ENCODE measurements at places on chromosomes 13 and 19.

DNA sequence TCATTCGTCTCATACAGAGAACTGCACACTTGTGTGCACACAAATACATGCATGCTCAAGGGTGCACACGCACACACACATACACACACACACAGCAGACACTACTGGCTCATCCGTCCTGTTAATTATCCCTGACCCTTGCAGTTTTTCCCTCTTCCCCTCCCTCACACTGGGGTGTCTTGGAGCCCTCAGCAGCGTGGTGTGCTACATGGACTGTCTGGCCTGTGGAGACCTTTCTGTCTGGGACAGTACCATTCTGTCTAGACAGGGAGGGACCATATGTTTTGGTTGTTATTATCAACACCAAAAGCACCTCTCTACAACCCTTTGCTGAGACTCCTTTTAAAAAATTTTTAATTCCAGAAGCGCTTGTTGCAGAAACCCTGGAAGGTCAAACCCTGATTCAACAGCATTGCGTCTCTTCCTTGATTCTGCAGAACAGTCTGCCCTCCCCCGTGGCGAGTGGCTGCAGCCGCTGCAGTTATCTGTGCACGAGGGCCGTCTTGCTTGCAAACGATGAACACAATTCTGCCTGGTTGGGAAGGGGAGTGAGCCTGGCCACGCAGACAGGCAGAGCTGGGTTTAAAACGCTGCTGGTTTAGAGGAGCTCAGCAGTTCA lies 374.0 kb downstream of the IRS2 start:
- DNase-seq: no peak

DNA sequence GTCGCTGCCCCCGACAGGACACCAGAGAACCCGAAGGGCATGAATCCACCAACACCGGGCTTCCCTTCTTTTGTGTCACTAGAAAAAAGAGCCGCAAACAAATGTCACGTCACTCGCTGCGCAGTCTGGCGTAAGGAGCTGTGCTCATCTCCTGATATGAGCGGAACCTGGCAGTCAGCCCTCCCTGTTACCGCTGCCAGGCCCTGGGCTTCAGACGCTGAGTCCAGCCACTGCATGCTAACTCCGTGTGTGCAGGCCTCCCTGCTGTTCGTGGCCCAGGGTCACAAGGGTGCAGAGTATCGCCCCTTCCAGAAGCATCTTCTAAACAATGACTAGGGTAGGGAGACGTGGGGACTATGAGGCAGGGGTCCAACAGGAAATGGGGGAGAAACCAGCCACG lies 71.3 kb downstream of the SLC7A1 start:
- no peak for DNase-seq

GRCh38 chr19:13118424-13119193 lies 545 bp downstream of the NACC1 start:
- peak; percentile 89 for DNase-seq

- DNase-seq: no peak
Measured at GRCh38 chr13:41674246-41674645, 216.9 kb downstream of the RGCC start.

DNA sequence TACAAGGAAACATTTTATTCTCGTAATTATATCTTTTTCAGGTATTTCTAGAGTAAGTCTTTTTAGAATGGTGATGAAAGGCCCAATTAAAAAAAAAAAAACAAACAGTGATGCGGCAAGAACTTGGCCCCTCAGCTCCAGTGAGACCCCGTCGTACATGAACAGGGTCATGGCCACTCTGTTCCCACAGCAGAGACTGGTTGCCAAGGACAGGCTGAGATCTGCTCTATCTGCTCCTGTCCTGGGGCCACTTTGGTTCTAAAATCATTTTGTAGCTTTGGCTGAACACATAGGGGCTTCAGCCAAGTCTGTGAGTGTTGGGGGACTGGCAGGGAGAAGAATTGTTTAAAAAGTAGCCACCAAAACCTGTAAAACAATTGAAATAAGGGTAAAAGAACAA lies 286.9 kb downstream of the RFC3 start:
- no peak for DNase-seq

DNA sequence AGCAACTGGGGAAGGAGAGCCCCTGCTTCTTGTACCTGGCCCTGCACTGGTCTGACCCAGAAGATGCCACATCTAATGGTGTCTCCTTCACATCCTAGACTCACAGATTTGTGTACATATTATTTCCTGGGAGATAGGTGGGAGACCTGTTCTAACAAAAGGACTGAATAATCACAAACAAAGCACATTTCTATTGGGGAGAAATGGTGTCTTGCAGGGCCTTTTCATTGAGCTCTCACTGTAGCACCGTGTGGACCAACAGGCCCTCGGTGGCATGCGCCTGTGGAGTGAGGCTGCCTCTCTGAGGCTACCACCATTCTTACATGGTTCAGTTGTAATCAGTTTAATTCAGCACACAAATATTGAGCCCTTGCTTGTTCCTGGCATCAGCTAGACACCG lies 989 bp upstream of the SACS start:
- DNase-seq: no peak

DNA sequence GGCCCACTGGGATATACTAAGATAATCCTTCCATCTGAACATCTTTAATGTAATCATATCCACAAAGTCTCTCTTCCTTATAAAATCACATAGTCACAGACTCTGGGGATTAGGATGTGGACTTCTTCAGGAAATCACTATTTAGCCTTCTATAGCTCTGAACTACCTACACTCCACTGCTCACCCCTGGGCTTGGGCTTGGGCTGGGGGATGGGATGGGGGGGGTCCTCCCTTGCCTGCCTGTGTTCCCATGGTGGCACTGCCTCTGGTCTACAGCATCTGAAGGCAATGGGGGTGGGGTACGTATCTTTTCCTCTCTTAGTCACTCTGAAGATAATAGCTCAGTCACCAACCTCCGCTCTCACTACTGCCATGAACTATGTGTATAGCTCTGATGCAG lies 67.8 kb upstream of the SERTM1 start:
- DNase-seq: no peak

GRCh38 chr19:4174895-4175668 lies 7.3 kb downstream of the SIRT6 start:
- DNase-seq: no peak

DNA sequence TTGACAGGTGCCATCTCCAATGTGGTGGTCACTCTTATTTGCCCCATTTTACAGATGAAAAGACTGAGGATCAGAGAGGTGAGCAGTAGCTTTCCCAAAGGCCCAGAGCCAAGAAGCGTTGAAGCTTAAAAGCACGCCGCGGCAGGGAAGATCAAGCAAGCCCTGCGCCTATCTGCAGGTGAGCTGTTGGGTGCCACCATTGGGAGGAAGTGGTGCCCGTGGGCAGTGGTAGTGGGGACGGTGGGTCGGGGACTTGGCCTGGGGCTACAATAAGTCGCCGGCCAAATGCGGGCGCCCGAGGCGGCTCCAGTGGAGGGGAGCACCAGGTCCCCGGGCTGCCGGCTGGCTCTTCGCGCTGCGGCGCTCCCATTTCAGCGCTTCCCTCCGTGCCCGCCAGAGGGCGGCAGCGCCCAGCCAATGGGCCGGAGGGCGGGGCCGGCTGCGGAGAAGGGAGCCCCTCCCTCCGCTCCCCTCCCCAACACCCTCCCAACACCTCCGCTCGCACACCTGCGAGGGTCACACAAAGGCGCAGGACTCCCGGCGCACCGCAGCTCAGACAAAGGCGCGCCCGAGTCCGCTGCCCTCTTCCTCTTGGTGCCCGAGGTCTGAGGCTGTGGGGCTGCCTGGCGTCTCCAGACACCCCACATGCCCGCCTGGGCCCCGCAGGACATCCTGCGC lies 744 bp upstream of the POU2F2 start:
- peak; percentile 78 for DNase-seq

DNA sequence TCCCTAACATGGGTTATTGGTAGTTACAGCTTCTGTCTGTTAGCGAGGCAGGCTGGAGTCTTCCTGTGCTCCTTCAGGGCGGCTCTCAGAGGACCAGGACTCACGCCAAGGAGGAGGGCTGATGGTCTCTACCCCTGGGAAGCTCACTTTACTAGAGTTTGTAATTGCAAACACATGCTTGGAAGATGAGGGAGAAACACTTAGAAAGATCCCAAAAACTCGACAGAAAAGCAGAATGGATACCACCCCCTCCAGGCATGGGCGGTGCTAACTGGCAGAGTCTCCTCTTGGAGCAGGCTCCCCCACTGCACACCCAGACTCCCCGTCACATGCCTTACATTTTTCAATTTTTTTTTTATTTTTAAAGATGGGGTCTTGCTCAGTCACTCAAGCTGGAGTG lies 62.0 kb downstream of the PARP4 start:
- no peak for DNase-seq

- peak; percentile 85 for DNase-seq
Measured at GRCh38 chr19:48999481-49000325, 6.0 kb downstream of the RUVBL2 start.

GRCh38 chr19:34841780-34842179 lies 68.8 kb upstream of the ZNF599 start:
- DNase-seq: no peak

GRCh38 chr19:6272913-6273600 lies 6.7 kb downstream of the MLLT1 start:
- no peak for DNase-seq

DNA sequence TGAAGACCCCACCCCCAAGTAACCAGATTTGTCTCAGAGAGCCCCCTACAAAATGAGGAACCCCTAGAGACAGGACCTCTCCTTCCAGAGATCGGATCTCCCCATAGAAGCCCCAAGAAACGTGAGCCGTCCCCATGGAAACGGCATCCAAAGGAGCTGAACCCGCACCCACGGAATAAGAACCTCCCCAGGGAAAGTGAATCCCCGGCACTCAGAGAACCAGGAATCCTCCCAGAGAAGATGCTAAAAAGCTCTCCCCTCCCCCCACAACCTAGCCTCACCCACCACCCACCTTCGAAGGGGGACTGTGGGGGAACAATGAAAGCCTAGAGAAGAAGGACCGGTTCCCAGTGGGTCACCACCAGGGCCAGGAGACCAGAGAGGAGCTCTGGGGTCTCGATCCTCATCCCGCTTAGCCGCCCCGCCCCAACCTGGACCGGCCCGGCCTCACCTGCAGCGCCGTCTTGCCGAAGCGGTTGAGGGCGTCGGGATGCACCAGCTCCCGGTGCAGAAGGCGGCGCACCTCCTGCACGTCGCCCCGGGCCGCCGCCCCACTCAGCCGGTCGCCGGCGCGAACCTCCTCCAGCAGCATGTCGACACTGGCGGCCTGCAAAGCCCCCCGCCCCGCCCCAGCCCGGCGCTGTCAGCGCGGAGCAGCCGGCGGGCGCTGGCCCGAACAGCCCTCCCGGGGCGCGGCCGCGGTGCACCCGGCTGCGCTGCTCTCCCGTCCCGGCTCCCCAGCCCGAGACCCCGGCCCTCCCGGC lies 535 bp downstream of the CDKN2D start:
- peak; percentile 36 for DNase-seq

- no peak for DNase-seq
Measured at GRCh38 chr13:39559847-39560246, 43.1 kb downstream of the LHFPL6 start.

GRCh38 chr13:49655906-49656305 lies 27.6 kb downstream of the ARL11 start:
- DNase-seq: no peak

DNA sequence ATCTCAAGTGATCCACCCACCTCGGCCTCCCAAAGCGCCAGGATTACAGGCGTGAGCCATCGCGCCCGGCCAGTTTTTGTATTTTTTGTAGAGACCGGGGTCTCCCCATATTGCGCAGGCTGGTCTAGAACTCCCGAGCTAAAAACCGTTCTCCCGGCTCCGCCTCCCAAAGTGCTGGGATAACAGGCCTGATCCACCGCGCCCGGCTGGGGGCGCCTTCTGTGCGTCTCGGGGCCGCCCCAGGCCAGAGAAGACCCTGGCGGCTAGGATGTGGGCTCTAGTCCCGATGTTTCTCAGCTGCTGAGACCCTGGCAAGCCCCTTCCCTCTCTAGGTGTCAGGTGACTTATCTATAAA lies 3.6 kb downstream of the ARHGAP45 start:
- no peak for DNase-seq

DNA sequence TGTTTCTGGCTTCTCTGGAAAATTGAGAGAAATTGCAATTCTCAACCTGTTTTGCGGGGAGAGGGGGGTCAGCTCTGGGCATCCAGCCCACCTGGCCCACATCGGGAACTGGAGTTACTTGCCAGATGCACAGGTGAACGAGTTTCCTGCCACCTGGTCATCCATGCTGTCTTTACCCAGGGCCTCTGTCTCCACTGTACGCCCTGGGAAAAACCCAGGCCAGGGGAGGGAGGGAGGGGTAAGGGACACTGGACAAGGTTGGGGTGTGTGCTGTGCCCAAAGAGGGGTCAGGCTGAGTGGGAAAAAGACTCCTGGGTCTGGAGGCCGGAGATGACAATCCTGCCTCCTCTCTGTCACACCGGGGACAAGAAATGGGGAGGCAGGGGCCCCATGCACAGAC lies 307.6 kb downstream of the ZNF536 start:
- DNase-seq: no peak

GRCh38 chr13:25192489-25192888 lies 20.4 kb upstream of the AMER2 start:
- DNase-seq: no peak

DNA sequence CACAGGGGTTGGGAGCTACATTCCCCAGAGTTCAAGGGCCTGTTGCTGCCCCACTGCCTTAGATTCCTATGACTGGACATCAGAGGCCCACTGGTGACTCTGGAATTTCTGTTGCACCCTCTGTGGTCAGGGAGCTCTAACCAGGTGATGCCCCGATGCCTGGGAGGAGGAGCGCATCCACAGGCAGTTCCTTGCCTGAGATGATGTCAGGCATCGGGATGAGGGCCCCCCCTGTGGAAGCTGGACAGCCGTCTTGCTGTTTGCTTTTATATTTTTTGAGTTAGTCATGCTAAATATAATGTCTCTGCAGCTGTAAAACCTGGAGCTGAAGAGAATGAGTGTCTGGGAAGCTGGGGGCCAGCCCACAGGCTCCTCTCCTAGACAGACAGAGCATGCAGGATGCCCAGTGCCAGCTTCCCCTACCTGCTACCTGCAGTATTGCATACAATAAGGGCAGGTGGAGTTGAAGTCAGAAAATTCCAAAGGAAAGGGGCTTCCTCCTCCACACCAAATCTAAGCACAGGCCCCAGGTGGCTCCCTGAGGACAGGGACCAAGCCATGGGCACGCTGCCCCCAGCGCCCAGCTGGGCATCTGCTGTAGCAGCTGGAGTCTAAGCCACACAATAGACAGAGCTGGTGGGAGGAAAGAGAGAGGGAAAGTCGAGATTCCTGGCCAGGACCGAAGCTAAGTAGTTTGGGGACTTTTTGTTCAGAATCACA lies 16.2 kb downstream of the COL4A2 start:
- no peak for DNase-seq

Data from HAP-1 (cell line).